ENCODE measurements at places on chromosomes 16 and 17.

- DNase-seq: no peak
Observed at GRCh38 chr17:75345514-75346167, 56.4 kb upstream of the SLC25A19 start.

DNA sequence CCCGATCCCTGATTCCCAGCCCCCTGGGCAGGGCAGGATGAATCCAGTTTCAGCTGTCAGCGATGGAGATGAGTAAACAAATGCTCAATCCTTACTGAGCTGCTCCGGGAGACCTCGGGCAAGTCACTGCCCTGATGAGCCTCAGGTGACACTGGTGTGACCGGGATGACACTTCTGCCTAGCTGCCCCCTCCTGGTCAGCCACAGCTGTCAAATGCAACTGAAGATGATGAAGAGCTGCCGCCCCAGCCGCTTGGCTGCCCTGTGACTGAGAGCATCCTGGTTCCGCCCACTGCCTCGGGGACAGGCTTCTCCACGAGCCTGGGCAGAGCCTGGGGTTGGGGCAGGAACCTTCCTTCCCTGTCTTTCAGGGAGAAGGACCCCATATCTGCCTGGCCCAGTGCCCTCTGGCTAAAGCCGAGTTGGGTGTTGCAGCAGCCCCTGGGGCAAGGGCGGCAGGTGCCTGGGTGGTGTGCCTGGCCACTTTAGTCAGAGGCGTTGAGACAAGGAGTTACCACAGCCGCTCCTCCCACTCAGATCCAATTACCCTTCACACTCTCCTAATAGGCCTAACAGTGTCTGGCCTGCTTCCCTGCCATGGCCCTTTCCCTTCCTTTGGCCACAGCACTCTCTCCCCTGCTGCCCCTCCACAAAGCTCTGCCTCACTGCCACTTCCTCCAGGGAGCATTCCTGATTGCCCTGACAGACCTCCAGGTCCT lies 5.5 kb downstream of the CCL17 start:
- DNase-seq: no peak

GRCh38 chr16:17358846-17359245 lies 111.9 kb downstream of the XYLT1 start:
- DNase-seq: no peak

GRCh38 chr16:50437769-50438437 lies 69.1 kb upstream of the BRD7 start:
- DNase-seq: no peak

- no peak for DNase-seq
Observed at GRCh38 chr16:61909074-61909473, 127.2 kb downstream of the CDH8 start.

DNA sequence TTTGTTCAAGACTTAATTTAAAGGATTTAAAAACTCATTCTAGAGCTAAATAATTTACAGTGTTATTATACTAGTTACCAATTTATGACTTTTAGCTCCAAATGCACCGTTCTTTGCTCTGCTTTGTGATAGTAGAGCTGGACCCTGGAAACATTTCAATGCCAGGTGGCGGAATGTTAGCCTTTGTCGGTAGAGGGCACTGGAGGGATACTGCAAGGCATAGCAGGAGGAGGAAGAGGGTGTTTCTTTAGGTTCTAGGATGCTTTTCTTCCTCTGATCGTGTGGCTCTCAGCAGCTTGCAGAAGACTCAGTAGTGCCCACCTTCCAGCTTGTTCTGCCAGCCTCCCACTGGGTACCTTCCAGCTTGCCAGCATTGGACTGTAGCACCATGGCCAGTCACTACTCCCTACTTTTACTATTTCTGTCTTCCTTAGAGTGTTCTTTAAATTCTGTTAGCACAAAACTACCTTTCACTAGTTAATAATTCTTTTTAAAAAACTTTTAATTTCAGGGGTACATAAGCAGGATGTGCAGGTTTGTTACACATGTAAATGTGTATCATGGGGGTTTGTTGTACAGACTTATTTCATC lies 325.3 kb downstream of the UTP18 start:
- no peak for DNase-seq

- DNase-seq: no peak
Observed at GRCh38 chr16:56355221-56355620, 70.1 kb downstream of the AMFR start.

GRCh38 chr16:22318690-22319358 lies 21.6 kb downstream of the POLR3E start:
- no peak for DNase-seq

- DNase-seq: no peak
Observed at GRCh38 chr17:31722251-31723056, 136.6 kb downstream of the COPRS start.

- no peak for DNase-seq
Observed at GRCh38 chr17:44200478-44201155, 933 bp upstream of the ATXN7L3 start.

DNA sequence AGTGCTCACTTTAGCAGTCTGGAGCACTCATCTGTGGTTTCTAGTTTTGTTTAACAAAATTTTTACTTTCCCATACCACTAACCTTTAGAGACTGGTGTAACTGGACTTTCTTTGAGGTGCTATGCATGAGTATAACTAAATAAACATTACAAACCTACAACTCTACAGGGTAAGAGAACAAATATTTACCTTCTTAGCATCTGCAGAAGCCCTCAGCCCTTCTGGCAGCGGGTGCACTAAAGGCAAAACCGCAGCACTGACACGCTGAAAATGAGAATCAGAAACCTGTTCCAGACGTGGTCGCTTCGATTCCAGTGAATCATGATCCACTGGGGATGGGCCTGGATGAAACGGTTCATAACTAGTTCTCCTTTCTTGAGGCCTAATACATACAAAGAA lies 43.7 kb downstream of the NCOR1 start:
- peak; percentile 71 for DNase-seq

GRCh38 chr16:1651974-1652312 lies 26.1 kb upstream of the JPT2 start:
- no peak for DNase-seq

DNA sequence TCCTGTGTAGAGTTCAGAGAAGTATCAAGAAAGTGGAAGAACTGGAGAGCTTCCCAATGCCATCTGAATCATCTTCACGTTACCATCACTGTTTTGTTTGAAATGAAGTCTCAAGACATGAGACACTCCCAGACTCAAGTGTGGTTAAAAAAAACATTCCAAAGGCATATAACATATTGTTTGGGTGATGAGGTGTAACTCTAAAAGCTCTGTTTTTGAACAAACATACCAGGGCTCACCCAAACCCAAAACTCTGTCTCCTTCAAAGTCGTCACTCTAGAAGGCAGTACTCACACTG lies 6.3 kb upstream of the ZCCHC14 start:
- DNase-seq: no peak

- no peak for DNase-seq
Observed at GRCh38 chr17:37605081-37605480, 4.1 kb downstream of the SYNRG start.

- DNase-seq: no peak
Observed at GRCh38 chr17:15261258-15261801, 3.8 kb downstream of the PMP22 start.

DNA sequence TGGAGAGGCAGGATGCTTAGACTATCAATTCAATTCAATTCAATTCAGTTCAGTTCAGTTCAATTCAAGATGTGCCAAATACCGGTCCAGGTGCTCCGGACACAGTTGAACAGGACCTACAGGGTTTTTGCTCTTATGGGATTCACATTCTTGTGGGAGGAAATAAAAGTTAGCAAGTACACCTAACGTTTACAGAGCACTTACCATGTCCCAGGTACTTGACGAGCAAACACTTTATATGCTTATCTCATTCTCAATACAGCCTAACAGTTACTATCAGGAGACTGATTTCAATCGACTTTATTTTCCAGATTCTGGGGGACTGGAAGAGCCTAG lies 467 bp upstream of the GDE1 start:
- DNase-seq: peak; percentile 46

DNA sequence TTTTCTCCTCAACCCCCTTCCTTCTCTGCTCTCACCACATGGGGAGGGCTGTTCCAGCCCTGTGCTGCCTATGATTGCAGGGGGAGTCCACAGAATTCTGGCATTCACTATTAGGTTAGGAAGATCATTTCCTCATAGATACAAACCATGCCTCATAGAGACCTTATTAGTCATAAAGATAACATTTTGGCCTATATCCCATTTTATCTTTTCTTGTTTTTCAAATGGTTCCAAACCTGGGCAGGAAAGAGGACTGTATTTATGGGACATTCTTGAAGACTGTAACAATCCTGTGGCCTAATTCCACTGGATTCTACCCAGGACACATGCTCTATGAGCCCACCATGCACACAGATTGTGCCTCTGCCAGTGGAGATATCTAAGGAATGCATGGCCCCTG lies 51.7 kb downstream of the ASIC2 start:
- DNase-seq: no peak

- no peak for DNase-seq
Observed at GRCh38 chr16:22065252-22065651, 27.1 kb upstream of the VWA3A start.

DNA sequence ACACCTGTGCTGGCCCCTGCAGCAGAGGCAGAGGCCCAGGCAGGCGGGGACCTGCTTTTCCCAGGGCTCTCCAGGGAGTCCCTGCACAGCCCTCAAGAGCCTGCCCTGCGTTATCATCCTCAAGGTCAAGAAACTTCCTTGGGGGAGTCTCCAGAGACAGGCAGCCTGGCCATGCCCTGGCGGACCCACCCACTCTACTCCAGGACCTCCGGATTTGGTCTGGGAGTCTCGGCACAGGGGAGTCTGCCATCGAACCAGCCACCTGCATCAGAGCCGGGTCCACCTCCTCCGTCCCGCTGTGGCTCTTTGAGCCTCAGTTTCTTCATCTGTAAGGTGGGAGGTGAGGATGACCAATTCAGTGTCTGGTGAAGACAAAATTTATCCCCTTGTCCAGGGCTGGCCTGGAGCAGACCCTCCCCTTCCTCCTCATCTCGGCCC lies 75.3 kb upstream of the TNRC6C start:
- no peak for DNase-seq

GRCh38 chr17:2053380-2054261 lies 1.3 kb upstream of the HIC1 start:
- DNase-seq: peak; percentile 50

GRCh38 chr16:48965386-48965785 lies 316.3 kb downstream of the CBLN1 start:
- peak; percentile 66 for DNase-seq

GRCh38 chr16:81940781-81941560 lies 70.3 kb downstream of the SDR42E1 start:
- DNase-seq: no peak

- no peak for DNase-seq
Observed at GRCh38 chr16:47927330-47927729, 228.5 kb downstream of the ABCC12 start.

- DNase-seq: no peak
Observed at GRCh38 chr17:219696-220095, 38.2 kb upstream of the DOC2B start.

DNA sequence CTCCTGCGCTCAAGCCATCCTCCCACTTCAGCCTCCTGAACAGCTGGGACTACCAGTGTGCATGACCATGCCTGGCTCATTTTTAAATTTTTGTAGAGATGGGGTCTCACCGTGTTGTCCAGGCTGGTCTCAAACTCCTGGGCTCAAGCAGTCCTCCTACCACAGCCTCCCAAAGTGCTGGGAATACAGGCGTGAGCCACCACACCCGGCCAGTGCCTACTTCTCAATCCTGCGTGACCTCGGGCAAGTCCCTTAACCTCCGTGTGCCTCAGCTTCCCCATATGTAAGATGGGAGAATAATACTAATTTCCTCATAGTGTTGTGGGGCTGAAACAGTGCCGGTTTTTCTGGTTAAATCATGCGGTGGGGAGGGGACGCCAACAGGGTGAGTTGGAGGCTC lies 143.5 kb upstream of the CIBAR2 start:
- DNase-seq: no peak

DNA sequence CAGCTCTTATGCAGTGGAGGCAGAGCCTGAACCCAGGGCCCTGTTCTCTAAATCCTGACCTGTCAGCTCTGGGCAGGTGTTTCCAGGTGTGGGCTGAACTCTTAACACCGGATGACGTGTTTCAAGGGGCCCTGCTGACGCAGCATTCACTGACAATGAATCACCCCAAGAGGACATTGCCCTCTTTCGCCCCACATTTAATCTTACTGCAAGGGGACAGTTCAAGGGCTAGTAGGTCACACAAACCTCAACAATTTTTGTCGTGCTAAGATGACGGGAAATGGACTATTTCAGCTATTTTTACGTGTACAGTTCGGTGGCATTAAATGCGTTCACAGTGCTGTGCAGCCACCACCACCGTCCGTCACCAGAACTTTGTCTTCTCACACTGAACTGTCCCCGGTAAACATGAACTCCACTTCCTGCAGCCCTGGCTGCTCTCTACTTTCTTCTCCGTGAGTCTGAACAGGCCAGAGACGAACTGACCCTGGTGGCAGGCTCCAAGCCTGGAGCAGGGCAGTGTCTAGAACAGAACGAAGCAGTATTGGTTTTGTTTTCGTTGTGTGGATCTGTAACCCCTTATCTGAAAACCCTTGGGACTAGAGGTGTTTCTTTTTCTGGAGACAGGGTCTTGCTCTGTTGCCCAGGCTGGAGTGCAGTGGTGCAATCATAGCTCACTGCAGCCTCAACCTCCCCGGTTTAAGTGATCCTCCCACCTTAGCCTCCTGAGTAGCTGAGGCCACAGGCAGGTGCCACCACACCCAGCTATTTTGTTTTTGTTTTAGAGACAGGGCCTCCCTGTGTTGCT lies 88.4 kb upstream of the CIBAR2 start:
- no peak for DNase-seq

DNA sequence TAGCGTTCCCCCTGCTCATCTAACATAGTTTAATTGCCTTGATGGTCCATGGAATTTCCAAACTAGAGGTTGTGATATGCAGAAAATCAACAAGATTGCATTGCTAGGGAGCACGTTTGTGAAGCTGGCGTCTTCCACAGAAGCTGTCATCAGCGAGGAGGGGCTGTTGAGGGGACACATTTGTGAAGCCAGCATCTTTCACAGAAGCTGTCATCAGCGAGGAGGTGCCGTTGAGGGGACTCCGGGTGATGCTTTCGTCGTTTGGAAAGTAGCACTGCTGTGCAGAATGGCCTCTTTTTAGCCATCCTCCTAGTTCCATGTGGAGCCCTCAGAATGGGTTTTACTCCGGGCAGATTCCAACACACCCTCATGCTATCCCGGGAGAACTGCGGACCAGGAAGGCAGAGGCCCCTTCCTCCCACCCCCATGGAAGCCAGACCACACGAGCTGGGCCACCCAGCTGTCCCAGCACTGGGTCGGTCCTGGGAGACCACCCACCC lies 119.6 kb upstream of the CHMP6 start:
- no peak for DNase-seq

- DNase-seq: no peak
Observed at GRCh38 chr17:50596191-50597037, 35.9 kb downstream of the CACNA1G start.

Measured in DMS79 (cell line).